ENCODE measurements at places on chromosomes 7 and 10.

- H3K4me3 ChIP-seq = no peak overlapping the region
- no peak overlapping the region for H3K27ac ChIP-seq
- H3K4me1 ChIP-seq = peaks cover 7% of the 10 kb centered on the region
- H3K36me3 ChIP-seq = peaks cover 5% of the 10 kb centered on the region
These were observed 35.4 kb upstream of the KNDC1 start for GRCh38 chr10:133124357-133125211.

- peaks cover 15% of the 10 kb centered on the region for H3K4me1 ChIP-seq
- H3K27ac ChIP-seq = no peak overlapping the region
- H3K27me3 ChIP-seq = peaks cover 21% of the 10 kb centered on the region
- no peaks in the 10 kb centered on the region for H3K36me3 ChIP-seq
- no peak overlapping the region for H3K4me3 ChIP-seq
- DNase-seq = no peak
These were observed 621.2 kb downstream of the SDK1 start for GRCh38 chr7:3922175-3922635.

- no peak overlapping the region for H3K4me3 ChIP-seq
- no peaks in the 10 kb centered on the region for H3K27me3 ChIP-seq
- H3K36me3 ChIP-seq = no peaks in the 10 kb centered on the region
These were observed 442.8 kb upstream of the NPVF start for GRCh38 chr7:25671111-25671510.

- peaks cover 13% of the 10 kb centered on the region for H3K27me3 ChIP-seq
- H3K4me1 ChIP-seq = no peaks in the 10 kb centered on the region
- no peaks in the 10 kb centered on the region for H3K36me3 ChIP-seq
These were observed 90.0 kb downstream of the GATA3 start for GRCh38 chr10:8144496-8144895.

GRCh38 chr10:89904755-89905154 is 203.4 kb downstream of the KIF20B start:
- DNase-seq = no peak
- peaks cover 15% of the 10 kb centered on the region for H3K4me1 ChIP-seq
- H3K36me3 ChIP-seq = peaks cover 6% of the 10 kb centered on the region
- no peak overlapping the region for H3K27ac ChIP-seq
- no peaks in the 10 kb centered on the region for H3K27me3 ChIP-seq

GRCh38 chr10:124119946-124120345 is 26.5 kb upstream of the CHST15 start:
- peak; percentile 57 for DNase-seq
- H3K27ac ChIP-seq = peak overlapping the region; percentile 70
- H3K4me1 ChIP-seq = peaks cover 31% of the 10 kb centered on the region
- no peaks in the 10 kb centered on the region for H3K27me3 ChIP-seq
- H3K4me3 ChIP-seq = no peak overlapping the region

- peaks cover 10% of the 10 kb centered on the region for H3K27me3 ChIP-seq
- H3K27ac ChIP-seq = no peak overlapping the region
- peaks cover 8% of the 10 kb centered on the region for H3K36me3 ChIP-seq
- H3K4me1 ChIP-seq = peaks cover 31% of the 10 kb centered on the region
These were observed 1.6 kb upstream of the ZNF239 start for GRCh38 chr10:43576062-43576461.

- H3K36me3 ChIP-seq = peaks cover 30% of the 10 kb centered on the region
- H3K4me3 ChIP-seq = no peak overlapping the region
- no peak for DNase-seq
These were observed 15.9 kb downstream of the FAM149B1 start for GRCh38 chr10:73183667-73184281.

DNA sequence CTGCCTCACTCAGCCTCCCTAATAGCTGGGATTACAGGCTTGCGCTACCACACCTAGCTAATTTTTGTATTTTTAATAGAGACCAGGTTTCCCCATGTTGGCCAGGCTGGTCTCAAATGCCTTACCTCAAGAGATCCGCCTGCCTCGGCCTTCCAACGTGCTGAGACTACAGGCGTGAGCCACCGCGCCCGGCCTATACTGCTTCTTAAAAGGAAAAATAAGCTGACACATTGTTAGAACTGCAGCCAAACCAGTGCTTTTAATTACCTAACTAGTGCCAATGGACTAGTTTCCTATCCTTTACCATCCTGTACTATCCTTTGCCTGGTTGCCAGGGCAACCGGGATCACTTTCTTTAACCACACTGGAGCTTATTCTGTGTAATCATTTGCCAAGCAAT is 108.0 kb downstream of the LRRTM3 start:
- no peaks in the 10 kb centered on the region for H3K4me1 ChIP-seq
- no peak overlapping the region for H3K4me3 ChIP-seq
- H3K36me3 ChIP-seq = no peaks in the 10 kb centered on the region
- no peak for DNase-seq

- no peaks in the 10 kb centered on the region for H3K27me3 ChIP-seq
- peak overlapping the region; percentile 75 for H3K4me3 ChIP-seq
- H3K4me1 ChIP-seq = peaks cover 60% of the 10 kb centered on the region
- peak; percentile 76 for DNase-seq
These were observed 70.0 kb upstream of the CC2D2B start for GRCh38 chr10:95837783-95838182.

DNA sequence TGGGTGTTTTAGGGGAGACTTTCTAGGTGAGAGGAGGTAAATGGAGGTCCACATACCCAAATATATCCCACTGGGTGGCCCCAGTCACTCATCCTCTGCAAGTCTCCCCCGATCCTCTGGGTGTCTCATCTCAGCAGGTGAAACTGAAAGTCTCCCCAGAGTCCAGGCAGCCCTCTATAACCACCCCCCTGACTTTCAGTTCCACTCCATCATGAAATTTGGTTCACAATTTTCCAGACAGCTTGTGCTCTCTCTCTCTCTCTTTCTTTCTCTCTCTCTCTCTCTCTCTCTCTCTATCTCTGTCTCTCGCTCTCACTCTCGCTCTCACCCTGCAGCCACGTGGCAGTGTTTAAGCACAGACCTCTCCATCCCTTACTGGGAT is 56.7 kb upstream of the ELN start:
- no peak overlapping the region for H3K4me3 ChIP-seq
- peaks cover 13% of the 10 kb centered on the region for H3K27me3 ChIP-seq
- H3K4me1 ChIP-seq = peaks cover 10% of the 10 kb centered on the region
- DNase-seq = no peak
- no peak overlapping the region for H3K27ac ChIP-seq

- no peak for DNase-seq
- no peaks in the 10 kb centered on the region for H3K27me3 ChIP-seq
- H3K36me3 ChIP-seq = peaks cover 14% of the 10 kb centered on the region
- H3K27ac ChIP-seq = no peak overlapping the region
- no peak overlapping the region for H3K4me3 ChIP-seq
These were observed 18.9 kb downstream of the NCAPG2 start for GRCh38 chr7:158685693-158686092.

DNA sequence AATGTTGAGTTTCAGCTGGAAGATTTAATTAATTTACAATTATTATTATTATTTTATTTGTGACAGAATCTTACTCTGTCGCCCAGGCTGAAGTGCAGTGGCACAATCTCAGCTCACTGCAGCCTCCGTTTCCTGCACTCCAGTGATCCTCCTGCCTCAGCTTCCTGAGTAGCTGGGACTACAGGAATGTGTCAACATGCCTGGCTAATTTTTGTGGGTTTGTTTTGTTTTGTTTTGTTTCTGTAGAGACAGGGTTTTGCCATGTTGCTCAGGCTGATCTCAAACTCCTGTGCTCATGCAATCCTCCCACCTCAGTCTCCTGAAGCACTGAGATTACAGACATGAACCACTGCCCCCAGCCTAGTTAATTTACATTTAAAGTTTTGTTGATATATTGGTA is 93.8 kb upstream of the MEOX2 start:
- no peak overlapping the region for H3K4me3 ChIP-seq
- DNase-seq = no peak
- H3K27ac ChIP-seq = no peak overlapping the region
- H3K4me1 ChIP-seq = no peaks in the 10 kb centered on the region
- no peaks in the 10 kb centered on the region for H3K27me3 ChIP-seq
